ENCODE measurements at places on chromosomes 4 and X.

DNA sequence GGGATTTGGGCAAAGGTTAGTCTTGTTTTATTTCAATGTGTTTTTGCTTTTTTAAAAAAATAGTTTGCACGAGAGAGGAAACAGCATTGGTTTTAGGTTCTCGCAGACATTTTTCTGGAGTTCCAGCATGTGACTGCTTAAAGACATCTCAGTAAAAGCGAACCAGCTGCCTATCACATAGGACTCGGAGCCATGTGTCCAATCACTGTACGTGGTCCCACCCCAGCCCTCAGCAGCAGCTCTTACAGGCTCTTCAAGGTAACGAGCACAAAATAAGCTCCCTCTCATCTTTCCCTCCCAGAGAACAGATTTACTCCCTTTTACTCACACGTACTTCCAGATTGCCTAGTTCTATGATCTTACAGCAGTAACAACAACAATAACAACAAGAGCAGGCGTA, 68.7 kb downstream of the MCF2 start:
- DNase-seq = no peak

DNA sequence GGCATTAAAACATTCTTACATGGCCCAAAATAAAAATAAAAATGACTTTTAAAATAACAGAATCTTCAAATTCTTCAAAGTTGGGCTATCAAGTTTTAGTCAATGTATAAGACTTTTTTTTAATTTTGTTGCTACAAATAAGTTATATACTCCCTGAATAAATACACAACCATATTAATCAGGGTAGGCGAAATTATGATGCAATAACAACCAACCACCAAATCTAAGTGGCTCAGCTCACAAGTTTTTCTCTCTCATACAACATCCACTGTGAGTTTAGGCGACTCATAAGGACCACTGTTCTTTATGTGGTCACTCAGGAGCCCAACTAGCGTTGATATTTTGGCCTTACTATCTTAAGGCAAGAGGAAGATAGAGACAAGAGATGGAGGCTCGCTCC, 11.2 kb downstream of the NEUROG2 start:
- DNase-seq = no peak

DNA sequence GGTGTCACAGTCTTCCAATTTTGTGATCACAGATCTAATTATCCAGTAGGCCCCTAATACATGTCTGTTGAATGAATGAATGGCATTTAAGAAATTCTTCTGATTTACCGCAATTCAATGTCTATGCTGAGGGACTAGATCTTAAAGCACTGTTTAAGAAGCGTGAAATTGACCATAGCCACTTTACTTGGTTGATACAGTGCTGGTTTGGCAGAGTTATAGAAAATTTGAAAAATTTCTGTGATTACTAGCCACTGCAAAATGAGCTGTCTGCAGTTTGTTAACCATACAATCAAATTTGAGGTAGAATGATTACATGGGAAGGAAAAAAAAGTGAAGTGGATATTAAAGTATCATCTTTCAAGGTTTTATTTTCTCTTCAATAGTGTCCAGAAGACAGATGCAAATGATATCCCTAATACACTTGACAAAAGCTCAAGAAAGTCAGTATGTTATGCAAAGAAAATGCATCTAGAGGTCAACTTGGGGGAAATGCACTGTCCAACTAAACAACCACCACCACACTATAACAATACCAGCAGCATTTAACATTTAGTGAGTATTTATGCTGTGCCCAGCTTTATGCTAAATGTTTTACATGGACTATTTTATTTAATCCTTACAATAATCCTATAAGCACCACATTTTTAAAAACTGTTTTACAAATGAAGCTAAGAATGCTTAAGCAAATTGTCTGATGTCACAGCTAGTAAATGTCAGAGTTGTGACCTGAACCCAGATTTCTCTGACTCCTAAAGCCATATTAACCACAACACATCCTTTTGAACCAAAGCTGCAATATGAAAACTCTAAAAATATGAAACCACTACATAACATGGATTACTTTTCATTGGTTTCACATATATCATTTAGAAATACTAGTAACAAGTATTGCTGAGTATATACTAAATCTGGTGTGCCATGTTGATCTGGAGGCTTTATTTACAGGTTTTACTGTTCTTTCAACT, 217.9 kb upstream of the MAB21L2 start:
- no peak for DNase-seq

DNA sequence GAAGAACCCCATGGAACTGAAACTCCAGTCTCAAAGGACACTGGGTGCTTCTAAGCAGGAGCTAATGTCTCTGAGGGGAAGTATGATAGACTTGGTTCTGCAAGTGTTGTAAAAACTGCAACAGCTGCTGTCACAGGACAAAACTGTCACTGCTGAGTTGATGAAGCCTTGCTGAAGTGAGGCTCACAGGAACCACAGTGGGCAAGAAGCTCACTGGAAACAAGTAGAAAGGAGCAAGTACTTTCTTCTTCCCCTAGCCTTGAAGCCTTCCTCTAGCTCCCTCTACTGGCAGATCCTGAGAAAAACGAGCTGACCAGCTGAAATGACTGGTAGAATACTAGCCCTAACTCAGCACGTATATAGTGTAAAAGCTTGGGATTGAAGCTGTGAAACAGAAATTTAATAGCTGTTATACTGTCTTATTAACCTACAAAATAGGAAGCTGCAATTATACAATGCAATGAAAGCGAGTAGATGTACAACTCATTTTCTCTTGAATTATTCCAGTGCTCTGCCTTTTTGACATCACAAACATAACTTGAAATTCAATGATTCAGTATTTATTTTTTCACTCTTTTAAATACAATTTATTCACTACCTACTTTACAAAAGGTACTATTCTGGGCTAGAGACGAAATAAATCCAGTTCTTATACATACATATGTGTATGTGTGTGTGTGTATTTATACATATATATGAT, 91.4 kb downstream of the GABRB1 start:
- DNase-seq = no peak

DNA sequence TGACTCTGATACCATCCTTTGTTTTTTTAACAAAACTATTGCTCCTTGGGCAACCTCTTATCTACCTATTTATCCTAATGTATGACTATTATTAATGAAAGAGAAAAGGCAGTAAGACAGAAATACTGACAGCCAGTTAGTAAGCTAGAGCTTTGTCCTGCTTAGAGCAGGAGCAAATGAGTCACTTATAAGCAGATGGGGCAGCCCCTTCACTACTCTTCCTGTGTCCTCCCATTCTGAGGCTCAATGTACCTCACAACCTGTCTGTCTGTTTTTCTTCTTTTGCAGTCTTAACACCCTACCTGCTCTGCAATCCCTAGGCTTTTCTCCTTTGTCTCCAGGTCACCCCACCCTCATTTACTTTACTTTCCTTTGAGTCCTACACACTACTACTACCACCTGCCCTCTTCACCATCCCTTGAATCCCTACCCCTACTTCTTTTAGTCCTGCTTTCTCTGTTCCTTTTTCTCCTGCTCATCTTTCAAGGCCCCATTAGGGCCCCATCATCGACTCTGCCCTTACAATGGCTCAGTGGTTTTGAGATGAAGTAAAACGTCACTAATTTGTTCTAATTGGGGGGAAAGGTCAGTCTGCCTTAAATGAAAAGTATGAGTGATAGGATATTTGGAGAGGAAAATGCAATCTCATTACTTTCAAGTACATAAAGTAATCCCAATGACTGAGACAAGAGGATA, 294.3 kb downstream of the GUCY2F start:
- no peak for DNase-seq

GRCh38 chr4:2869659-2870058, 26.0 kb downstream of the ADD1 start:
- no peak for DNase-seq

- DNase-seq = no peak
Observed at GRCh38 chr4:48665555-48666186, 114.4 kb downstream of the FRYL start.

GRCh38 chr4:109861916-109862511, 14.1 kb downstream of the LRIT3 start:
- no peak for DNase-seq

DNA sequence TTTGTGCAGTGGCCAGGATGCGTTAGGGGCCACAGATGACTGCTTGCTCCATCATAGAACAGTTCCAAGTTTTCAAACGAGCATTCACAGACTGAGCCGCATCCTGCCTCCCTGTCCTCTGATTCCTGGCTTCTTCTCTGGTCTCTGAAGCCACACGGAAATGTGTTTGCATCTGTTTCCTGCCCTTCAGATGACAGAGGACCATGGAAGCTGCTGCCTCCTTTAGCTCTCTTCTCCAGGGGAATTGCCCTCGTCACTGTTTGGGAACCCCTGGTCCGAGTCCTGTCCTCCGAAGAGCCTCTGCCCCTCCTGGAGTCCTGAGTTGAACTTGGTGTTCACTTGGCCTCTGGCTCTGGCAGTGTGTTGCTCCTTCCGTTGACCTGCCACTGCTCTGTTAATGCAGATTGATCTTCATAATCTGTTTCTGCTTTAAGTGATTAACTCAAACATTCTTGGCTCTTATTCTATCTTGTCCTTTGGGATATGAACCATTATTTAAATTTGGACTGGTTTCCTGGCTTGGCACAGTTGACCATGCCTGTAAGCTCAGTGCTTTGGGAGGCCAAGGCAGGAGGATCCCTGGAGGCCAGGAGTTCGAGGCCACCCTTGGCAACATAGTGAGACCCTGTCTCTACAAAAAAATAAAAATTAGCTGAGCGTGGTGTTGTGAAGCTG, 96.0 kb downstream of the PTTG2 start:
- DNase-seq = no peak

DNA sequence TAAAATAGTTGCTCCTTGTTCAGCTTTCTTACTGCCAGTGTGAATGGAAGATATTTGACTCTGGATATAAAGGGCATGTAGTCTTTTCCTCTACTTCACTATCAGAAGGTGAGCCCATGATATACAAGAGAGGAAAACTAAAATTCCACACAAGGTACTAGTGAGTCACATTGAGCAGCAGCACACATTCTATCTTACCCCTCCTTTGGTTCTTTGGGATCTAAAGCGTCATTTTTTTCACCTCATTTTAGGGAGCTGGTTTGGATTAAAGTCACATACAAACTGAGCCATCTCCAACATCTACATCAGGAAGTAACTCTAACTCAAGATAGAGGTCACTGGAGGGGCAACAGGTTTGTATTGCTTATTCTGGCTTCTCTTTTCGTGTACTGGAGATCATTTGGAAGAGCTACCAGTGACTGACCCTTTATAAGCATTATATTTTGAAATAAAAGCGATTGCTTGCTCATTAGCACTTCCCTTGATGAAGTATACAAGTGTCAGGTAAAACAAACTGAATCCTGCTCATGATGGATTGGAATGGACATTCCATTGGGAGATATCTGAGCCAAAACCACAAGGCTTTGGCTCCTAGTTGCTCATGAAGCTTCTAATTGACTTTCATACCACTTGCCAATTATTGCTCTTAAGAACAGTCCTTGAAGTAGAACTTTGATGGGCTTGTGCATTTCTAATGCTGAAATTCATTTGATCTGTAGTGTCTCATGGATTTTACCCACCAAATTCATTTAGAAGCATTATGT, 124.1 kb downstream of the SPCS3 start:
- no peak for DNase-seq

DNA sequence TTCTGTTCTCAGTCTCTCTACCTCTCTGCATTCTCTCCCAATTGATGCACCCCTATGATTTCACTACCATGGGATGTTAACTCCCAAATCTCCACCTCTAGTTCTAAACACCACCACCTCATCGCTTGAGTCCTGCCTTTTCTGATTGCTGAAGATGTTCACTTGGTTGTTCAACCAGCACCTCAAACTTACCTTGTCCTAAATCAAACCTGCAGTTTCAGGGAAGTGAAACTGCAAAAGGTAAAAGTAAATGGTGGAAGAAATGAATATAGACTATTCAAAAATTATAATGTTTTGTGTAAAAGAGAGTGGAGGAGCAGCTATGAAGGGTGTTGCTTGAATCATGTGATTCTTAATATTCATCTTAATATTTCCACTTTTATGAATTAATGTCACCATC, 91.0 kb downstream of the PDE5A start:
- no peak for DNase-seq

DNA sequence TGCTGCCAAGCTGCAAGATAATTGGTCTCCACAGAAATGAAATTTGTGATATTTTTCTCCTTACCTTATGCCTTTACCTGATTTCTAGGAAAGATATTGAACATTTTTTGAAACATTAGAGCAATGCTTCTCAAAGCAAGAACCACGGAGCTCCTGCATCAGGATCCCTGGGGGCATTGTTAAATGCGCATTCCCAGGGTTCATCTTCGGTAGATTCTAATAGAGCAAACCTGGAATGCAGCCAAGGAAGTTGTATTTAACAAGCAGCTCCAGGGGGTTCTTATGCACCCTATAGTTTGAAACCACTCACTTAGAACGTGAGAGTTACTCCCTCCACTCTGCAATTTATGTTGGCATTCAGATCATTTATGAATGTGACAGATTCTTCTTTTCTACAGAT, 126.2 kb downstream of the SLC39A8 start:
- no peak for DNase-seq

DNA sequence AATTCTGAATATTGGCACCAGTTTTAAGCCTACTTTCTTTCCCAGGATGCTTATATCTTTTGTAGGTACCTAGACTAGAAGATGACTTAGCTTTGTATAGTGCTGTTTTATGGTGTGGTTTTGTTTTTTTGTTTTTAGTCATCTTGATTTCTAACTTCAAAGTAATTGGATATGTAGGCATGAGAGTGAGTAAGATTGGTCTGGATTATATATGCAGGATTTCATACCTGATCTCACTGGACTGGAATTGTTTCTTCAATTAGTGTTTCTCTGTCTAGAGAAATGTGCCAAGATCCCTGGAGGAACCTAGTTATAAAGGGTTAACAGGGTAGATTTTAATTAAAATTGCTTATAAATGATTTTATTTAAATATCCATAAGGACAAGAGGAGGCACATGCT, 23.1 kb downstream of the NAP1L5 start:
- DNase-seq = no peak

DNA sequence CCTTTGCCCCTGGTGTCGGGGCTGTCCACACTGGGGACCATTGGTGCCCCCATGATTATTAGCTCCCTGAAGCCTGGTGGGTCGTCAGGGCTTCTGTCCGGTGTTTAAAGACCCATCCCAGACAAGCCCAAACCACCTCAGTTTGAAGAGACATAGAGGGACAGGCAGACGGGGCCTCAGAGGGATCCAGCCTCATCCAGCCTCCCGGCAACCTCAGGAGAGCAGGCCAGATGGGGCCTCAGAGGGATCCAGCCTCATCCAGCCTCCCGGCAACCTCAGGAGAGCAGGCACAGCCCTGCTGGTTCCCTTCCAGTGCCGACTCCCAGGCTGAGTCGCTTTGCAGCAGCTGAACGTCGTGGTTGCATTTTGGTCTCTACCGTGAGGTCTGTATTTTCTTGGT, 32.1 kb downstream of the PIGG start:
- no peak for DNase-seq

DNA sequence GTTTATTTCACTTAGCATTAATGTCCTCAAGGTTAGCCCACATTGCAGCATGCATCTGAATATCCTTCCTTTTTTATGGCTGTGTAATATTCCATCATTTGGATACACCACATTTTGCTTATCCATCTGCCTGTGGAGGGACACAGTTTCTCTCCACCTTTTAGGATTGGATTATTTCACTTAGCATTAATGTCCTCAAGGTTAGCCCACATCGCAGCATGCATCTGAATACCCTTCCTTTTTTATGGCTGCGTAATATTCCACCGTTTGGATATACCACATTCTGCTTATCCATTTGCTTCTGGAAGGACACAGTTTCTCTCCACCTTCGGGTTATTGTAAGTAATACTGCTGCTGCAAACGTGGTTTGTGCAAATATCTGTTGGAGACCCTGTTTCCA, 110.0 kb downstream of the DHRSX start:
- DNase-seq = no peak

GRCh38 chr4:75924309-75924827, 16.4 kb downstream of the NAAA start:
- no peak for DNase-seq
